NCI-H1417 treated with DMSO at 0.1 percent for 48 hours (cell line): ENCODE measurements at places on chromosomes 16 and 17.
A peak's percentile ranks its signal among the peaks of the same experiment; 100 is the strongest.

DNA sequence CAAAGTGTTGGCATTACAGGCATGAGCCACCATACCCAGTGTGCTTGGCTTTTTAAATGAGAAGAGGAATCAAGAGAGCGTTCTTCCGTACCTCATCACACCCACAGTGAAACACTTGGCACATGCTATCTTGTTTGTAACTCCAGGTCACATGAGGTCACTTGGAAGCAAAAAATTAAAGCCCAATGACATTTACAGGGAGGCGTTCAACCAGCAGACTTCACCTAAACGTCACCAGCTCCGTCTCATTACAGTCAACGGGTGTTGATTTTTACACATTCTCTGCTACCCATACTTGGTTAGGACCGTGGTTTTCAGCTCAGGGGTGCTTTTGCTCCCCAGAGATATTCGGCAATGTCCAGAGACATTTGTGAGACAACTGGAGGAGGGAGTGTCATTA, 127.0 kb downstream of the XYLT1 start:
- no peak for DNase-seq

- no peak for DNase-seq
Observed at GRCh38 chr16:9077091-9077809, 14.2 kb upstream of the HAPSTR1 start.

DNA sequence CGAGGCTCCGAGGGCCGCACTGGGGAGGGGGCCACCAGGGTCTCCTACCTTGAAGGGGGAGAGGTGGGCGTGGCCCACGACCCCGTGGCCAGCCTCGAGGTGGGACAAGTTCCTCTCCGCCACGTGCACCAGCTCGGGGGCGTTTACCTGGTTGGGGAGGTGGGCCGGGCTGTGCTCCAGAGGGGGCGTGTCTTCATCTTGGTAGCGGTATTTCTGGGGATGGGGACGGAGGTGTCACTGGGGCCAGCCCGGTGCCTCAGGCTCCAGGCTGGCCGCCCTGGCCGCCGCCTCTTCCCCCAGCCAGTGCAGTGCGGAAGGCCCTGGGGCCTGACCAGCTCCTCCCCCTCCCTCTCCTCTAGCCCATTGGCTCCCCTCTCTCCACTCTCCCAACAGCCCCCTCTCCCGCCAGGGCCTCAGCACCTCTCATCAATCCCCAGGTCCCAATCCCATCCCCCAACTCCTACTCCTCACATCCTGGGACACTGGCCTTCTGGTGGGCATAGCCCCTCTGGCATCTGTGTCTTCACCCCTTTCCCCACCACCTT, 11.5 kb downstream of the DLG4 start:
- no peak for DNase-seq

DNA sequence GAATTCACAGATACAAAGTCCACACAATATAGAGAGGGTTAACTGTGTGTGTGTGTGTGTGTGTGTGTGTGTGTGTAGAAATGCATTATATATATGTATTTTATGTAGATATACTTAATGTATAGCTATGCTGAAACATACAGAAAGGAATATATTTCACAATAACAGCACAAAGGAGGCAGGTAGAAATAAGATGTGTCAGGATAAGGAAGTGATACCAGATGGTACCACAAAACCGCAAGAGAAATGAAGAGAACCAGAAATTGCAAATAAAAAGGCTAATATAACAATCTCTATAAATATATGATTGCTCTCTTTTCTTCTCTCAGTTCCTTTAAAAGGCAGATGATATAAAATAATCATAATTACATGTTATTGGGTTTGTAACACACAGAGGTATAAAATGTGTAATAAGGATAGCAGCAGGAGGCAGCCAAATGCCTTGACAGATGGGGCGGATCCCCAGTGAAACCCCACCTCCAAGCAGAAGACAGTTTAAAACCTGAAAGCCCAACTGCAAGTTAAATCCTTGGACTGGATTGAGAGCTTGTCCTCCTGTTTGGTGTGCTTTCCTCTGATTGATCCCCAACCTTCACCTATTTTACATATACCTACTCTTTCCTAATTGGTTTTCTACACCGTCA, 365.4 kb upstream of the C16orf82 start:
- no peak for DNase-seq

GRCh38 chr17:64507413-64507782, 621 bp downstream of the CEP95 start:
- peak; percentile 35 for DNase-seq

DNA sequence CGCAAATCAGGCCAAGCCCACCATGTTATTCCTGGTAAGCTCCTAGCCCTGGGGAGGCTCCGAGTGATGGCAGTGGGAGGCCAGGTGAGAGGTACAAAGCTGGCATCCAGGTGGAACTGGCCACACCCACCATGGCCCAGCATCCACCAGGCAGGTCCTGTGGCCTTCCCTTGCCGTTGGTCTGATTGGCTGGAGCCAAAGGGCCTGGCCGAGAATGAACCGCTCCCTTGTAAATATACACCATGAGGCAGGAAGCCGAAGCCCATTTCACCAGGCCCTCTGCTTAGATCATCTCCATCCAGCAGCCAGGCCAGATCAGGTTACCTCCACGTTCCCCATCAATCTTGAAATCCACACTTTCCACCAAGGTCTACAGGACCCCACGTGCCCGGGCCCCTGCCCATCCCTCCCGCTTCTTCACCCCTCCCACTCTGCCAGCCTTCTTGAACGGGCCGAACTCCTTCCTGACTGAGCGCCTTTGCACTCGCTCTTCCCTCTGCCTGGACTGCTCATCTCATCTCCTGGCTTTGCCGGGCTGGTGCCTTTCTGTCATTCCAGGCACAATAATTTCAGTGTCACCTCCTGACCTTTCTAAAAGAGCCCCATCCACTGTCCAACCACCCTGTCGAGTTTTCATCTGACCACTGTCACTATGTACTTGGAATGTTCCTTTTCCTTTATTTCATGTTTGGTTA, 5.8 kb downstream of the SOCS1 start:
- no peak for DNase-seq

- no peak for DNase-seq
Observed at GRCh38 chr17:65772989-65773388, 211.5 kb upstream of the AXIN2 start.

GRCh38 chr16:50276801-50277555, 10.6 kb downstream of the ADCY7 start:
- no peak for DNase-seq

DNA sequence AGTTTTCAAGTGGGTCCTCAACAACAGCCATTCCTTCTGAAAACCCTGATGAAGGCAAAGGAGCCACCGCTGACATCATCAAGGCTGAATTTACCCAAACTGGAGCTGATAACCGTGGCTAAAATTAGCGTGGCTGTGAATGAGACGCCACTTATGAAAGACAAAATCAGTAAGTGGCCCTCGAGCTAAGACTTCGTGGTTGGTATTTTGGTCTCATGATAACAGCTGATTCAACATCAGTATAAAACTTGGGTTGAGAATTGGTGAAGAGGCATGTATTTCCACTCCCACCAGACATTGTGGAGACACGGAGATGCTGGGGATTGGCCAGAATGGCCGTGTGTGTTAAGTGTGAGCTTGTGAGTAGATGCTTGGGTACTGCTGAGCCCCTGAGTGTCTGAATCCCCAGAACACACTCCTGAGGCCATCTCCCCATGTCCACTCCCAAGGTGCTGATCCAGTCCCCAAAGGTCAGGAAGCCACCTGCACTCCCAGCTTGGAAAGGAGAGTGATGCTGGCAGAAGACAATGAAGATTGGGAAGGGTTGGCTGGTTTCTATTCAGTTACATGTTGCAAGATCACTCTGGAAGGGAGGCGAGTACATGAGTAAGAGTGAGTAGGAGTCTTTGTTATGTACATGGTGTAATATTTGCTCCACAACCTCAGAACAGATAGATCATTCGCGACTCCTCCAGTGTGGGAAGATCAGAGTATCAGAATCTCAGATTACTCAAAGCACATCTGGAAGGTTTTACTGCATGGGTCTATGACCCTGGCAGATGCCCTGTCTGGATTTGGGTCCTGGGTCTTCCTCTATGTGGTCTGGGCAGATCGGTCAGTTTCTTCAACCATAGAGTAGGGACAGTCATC, 207.7 kb downstream of the HS3ST3A1 start:
- no peak for DNase-seq

GRCh38 chr17:58783380-58783779, 27.7 kb downstream of the PPM1E start:
- peak; percentile 20 for DNase-seq

GRCh38 chr16:28621481-28622155, 11.8 kb upstream of the SULT1A1 start:
- no peak for DNase-seq

- DNase-seq, result no peak
Observed at GRCh38 chr17:59356543-59357218, 25.2 kb downstream of the YPEL2 start.

DNA sequence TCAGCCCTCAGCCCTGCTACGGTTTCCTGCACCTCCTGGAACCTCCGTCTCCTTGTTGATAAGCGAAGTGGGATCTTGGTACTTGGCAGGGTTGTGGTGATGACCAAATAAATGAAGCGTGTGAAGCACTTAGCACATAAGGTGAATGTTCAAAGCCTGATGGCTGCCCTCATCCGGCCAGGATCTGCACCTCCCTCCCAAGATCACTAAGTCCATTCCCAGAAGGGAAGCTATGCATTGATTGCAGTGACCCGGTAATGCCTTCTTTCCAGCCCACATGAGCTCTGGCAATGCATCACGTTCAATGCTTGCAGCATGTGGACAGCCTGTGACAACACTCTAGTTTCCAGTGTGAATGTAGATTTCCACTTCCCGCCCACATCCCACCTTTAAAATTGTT, 24.9 kb upstream of the RHOT1 start:
- no peak for DNase-seq

- DNase-seq, result no peak
Observed at GRCh38 chr17:70238646-70239045, 69.3 kb downstream of the KCNJ2 start.

GRCh38 chr17:2485543-2485942, 26.1 kb downstream of the METTL16 start:
- DNase-seq, result no peak

- DNase-seq, result no peak
Observed at GRCh38 chr17:54117452-54117851, 294.7 kb downstream of the KIF2B start.

- no peak for DNase-seq
Observed at GRCh38 chr17:69819316-69820087, 255.5 kb upstream of the KCNJ16 start.

DNA sequence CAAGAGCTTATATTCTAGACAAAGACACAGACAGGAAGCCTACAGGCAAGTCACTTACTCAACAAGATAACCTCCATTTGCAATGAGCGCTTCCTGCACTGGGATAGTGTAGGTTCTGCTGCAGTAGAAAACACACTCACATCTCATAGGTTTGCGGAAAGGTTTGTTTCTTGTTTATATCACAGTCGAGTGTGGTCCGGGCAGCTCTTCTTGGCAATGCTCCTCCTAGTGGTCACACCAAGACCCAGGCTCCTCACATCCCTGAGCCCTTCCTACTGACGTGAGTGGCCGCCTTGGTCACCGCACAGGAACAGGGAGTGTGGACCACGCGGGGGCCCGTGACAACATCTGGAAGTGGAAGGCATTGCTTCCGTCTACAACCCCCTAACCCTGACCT, 48.0 kb upstream of the RBFOX3 start:
- DNase-seq, result no peak

GRCh38 chr16:67718668-67719047, 458 bp downstream of the GFOD2 start:
- DNase-seq, result no peak

DNA sequence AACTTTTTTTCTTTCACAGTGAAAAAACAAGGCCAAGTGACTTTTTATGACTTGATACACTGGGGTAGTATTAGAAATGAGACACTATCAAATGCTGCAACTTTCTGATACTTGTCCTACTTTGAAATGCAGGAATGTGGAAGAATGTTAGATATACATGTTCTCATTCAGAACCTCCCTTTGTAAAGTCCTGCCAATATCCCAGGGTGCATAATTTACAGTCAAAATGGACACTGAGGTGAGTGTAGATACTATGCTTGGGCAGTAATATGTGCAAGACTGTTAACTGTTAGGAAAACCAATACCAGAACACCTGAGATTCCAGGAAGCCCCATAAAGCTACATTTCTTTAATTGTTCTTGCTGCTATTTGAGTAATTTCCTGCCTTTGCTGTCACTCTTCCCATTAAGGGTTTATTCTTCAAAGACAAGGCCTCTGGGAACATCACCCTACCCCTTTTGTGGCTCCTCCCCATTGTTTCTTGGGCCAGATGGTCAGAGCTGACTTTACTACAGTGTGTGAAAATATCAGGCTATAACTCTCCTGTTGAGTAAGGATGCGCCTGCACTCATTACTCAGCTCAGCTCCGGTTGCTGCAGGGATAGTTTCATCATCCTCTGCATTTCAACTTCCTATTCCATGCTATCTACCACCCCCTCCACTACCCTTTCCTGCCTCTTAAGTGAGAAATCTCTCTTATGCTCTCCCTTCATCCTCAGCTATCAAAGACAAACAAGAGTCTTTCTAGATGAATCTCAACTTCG, 48.7 kb downstream of the TMEM100 start:
- no peak for DNase-seq

DNA sequence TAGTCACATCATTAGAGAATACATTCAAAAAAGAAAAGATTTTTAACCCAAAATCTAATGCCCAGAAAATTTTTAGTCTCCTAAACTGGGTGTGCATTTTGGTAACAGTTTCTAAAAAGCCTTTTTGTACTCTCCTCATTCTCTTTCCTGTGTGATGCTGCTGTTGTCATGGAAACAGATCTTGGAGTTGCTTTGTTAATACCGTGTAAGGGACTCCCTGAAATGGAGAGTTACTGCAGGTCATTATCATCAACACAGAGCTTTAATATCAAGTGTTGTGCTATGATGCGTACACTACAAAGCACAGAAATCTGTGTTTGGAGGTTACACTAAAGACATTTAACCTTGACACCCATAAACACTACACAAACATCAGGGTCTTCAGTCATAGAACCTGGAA, 216.3 kb downstream of the PRKCA start:
- DNase-seq, result no peak

- DNase-seq, result no peak
Observed at GRCh38 chr16:2838928-2839327, 8.8 kb downstream of the ZG16B start.
